ENCODE measurements at places on chromosomes 1 and 21. TPM values are rescaled to one million over a fixed set of nuclear protein-coding genes. Genes with fewer than 3 reads are reported as not detected.

DNA sequence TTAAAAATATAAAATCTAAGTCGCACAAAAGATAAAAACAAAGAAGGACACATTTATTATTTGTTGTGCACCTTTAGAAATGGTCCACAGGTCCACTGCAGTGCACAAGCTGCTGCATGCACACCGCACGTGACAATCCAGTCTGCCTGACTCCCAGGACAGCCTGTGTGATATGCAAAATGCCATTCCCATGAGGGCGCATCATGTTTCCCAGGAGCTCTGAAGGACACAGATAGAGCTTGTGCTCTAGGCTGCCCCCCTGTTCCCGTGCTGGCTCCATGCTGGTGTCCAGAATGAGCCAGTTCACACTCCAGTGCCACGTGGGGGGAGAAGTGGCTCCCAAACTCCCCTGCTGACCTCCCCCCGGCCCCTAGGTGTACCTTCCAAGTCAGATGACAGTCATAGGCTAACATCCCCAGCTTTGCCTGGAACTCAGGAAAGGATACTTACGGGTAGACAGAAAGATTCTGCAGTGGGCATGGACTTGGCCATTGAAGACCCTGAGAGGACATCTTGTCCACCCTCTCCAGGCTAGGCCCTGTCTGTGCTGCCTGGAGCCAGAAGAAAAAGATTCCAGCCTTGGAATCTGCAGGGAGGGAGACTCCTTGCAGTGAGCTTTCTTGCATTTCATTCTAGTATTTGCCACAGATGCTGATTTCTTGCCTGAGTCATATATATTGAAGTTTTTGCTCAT, 26.3 kb downstream of the RAB7B start:
- DNase-seq = peak; percentile 54

DNA sequence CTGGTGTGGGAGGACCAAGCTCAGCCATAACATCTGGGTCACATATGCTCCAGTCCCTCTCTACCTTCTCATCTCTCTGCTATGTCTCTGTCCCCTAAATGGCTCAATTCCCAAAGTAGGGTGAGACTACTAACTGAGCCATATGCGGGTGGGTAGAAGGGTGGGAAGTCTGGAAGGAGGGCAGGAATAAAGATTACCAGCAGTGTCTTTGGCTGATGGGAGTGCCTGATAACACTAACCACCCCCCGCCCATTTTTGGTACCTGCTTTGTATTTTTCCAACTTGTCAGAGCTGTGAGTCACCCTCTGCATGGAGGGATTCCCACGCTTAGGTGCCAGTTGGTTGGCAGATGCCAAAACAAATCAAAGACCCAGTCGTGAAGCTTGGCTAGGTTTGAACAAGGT, 14.9 kb upstream of the SSBP3 start:
- DNase-seq = peak; percentile 81

DNA sequence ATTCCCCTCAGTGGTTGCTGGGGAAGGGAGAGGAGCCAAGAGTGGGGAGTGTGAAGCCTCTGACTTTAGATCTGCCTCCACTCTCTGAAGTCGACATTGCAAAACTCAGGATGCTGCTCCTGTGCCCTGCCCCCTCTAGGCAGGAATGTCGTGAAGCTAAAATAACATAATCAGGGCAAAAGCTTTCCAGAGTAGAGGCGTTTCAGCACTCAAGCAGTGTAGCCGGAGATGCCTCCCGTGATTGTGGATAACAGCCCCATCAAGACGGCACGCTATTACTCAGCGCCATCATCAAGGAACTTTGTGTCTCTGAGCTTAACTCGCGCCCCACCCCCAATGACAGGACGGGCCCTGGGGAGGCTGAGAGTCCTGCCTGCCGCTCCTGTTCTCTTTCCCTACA, 60.0 kb downstream of the FBXO2 start:
- no peak for DNase-seq

DNA sequence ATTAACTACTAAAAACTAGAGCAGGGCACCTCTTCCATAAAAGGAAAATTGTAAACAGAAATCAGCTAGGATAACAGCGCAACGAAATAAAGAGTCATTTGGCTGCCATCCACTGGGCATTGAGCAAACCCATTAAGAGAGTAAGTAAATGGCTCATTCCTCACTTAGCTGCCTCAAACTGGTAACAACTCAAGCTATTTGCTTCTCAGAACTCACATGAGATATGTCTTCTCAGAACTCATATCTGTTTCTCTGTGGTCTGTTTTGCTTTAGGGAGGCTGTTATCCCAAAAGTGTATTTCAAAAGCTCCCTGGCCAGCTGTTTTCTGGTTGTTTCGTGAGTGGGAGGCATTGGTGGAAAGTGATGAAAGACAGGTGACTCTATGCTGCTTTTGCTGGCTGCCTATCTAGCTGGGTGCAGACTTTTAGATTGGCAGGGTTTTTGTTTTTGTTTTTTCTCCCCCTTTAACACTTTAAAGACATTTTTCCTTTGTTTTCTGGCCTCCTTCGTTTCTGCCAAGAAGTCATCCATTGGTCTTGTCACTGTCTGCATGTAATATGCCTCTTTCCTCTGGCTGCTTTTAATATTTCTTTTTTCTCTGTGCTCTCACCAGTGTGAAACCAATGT, 269.2 kb upstream of the RGS18 start:
- DNase-seq = peak; percentile 52

DNA sequence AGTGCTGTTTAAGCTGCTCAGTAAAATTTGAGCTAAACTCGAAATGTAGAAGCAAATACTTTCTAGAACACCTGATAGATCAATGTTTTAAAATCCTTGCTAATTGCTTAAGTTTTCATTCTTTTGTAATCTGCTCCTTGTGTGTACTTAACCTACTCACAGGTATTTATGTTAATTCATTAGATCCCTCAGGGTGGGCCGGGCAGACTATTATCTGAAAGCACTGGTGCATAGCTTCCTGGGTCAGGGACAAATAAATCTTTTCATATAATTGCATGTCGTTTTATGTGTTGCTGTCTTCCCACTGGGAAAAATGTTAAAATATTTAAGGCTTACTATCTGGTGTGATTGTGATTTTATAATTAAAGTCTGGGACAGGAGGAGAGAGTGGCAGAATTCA, 440.5 kb downstream of the SMYD3 start:
- peak; percentile 61 for DNase-seq

DNA sequence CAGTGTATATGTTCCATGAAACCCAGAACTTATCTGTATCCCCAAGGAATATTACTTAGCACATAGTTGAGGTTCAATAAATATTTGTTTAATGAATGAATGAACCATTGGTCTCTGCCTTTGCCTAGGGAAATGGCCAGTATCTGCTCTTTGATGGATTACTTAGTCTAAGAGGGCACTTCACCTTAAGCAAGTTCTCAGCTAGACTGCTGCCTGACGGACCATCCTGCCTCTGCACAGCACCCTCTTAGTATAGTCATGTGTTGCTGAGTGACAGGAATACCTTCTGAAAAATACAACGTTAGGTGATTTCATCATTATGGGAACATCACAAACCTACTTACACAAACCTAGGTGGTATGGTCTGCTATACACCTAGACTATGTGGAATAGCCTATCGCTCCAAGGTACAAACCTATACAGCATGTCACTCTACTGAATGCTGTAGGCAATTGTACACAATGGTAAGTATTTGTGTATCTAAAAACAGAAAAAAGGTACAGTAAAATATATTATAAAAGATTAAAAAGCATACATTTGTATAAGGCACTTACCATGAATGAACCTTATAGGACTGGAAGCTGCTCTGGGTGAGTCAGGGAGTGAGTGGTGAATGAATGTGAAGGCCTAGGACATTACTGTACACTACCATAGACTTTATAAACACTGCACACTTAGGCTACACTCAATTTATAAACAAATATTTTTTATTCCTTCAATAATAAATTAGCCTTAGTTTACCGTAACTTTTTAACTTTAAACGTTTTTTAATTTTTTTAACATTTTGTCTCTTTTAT, 83.7 kb upstream of the LRRC8D start:
- DNase-seq = no peak

- no peak for DNase-seq
These were observed 55.3 kb downstream of the CDC7 start for GRCh38 chr1:91555821-91556531.

DNA sequence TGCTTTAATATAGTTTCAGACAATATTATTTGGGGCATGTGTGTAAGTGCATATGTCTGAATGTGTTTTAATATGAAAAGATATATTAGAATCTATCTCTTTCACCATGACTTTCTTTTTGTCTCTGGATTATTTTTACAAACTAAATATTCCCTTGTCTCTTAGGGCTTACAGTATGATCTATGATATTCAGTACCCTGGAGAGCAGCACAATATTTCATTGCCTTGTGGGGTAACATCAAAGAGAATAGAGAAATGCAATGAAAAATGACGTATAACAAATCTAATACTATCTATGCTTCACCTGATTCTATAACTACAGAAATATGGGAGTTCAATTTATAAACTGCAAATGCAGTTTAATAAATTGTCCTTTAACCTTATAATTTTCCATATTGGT, 2084.5 kb downstream of the MRPL39 start:
- DNase-seq = no peak

DNA sequence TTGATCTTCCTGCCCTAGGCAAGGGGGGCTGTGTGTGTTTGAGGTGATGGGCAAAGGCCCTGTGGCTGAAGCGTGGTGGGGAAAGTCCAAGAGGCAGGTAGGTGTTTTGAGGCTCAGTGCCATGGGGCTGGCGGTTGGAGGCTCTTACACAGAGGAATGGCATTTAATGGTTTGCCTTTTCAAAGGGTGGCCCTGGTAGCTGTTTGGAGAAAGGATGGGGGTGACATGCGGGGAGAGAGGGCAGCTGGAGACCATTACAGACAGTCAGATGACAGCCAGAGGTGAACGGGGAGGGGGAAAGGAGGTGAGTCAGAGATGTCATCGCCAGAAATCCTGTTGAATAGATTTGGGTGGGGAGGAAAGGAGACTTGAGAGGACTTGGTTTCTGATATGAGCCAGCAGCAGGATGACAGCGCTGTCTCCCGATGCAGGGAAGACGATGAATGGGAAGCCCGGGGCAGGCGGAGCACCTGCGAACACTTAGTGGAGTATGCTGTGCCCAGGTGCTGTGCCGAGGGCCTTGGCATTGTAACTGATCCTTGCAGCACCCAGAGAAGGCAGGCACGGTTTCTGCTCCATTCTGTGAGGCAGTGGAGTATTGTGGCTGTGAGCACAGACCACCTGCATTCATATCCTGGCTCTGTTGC, 56.3 kb downstream of the MAN1C1 start:
- no peak for DNase-seq

GRCh38 chr1:227765261-227766014, 30.2 kb downstream of the SNAP47 start:
- DNase-seq = no peak

DNA sequence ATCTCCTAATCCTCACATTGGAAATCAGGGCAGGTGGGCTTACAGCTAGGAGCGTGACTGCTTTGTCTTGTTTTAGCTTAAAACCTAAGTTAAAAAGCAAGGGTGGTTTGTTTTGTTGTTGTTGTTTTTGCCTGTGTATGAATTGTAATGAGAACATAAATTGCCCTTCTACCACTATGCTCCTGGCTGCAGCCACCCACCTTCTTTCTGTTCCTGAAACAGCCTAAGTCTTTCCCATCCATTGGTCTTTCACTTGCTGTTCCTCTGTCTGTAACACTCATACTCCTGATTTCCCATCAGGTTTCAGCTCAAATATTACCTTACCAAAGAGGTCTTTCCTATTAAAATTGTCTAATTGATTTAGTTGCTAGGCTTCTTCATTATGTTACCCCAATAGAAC, 604 bp upstream of the TMEM79 start:
- no peak for DNase-seq

DNA sequence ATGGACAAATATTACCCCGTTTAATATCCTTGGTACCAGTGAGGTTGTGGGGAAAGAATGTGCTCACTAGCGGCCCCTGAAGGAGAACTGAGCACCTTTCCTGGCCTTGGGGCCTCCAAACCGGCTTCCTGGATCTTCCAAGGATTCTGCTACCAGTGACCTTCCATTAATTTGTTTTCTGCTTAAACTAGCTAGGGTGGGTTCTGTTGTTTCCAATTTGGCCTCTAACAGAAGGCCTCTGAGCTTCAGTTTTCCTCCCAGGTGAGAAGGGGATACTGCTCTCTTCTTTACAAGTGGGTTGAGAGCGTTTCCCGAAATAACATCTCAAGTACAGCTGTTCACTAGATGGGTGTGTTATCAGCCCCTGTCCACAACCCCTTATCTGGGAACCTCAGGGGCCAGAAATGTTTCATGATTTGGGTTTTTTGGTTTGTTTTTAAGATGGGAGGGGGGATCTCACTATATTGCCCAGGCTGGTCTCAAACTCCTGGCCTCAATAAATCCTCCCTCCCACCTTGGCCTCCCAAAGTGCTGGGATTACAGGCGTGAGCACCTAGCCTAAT, 16.9 kb upstream of the IFNGR2 start:
- DNase-seq = no peak

GRCh38 chr1:246142320-246142893, 364.7 kb downstream of the SMYD3 start:
- DNase-seq = peak; percentile 95

GRCh38 chr1:36232212-36233095, 8.2 kb downstream of the THRAP3 start:
- DNase-seq = peak; percentile 55

The OR6N1 gene
- not detected for total RNA-seq

The KCNA3 gene
- not detected for total RNA-seq

The FLG2 gene
- not detected for total RNA-seq

The ZSWIM5 gene
- total RNA-seq = 0.35 TPM

The S100A7A gene
- total RNA-seq = not detected

The CBR3 gene
- 3.3 TPM for total RNA-seq

The KRTAP19-1 gene
- not detected for total RNA-seq

The TTLL7 gene
- total RNA-seq = 14.0 TPM

The CACHD1 gene
- 3.3 TPM for total RNA-seq

The BGLAP gene
- 0.15 TPM for total RNA-seq

The CA6 gene
- not detected for total RNA-seq

The LRRC8B gene
- 4.4 TPM for total RNA-seq

The PPFIA4 gene
- total RNA-seq = 12.4 TPM

The NDUFS2 gene
- 194 TPM for total RNA-seq

The ATG4C gene
- 8.9 TPM for total RNA-seq

The SPRR2G gene
- total RNA-seq = not detected
